ENCODE measurements at places on chromosomes 12 and 14. TPM values are rescaled to one million over a fixed set of nuclear protein-coding genes. Genes with fewer than 3 reads are reported as not detected.

VRTN gene
- total RNA-seq: not detected

PRIMA1 gene
- not detected for total RNA-seq

FGF23 gene
- total RNA-seq: not detected

TSPAN19 gene
- total RNA-seq: 0.07 TPM

DNA sequence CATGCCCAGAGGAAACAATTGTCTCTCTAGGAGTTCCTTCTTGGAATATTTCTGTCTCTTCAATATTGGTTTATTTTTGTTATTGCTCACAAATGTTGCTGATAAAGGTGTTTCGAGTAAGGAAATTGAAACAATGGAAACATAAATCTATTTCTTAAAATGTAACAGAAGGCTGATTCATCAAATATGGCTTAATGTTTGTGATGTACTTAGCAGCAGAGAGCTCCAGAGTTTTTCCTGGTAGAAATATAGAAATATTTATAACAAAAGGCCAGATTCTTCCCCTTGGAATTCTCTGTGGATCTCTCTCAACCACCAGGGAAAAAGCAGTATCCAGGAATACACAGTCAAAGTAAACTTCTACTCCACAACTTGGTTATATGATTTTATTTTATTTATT lies 149.2 kb upstream of the LRIG3 start:
- DNase-seq: no peak

GRCh38 chr12:97560786-97561618 lies 98.4 kb downstream of the RMST start:
- DNase-seq: no peak

- no peak for DNase-seq
Measured at GRCh38 chr14:92644171-92644969, 104.1 kb downstream of the LGMN start.

DNA sequence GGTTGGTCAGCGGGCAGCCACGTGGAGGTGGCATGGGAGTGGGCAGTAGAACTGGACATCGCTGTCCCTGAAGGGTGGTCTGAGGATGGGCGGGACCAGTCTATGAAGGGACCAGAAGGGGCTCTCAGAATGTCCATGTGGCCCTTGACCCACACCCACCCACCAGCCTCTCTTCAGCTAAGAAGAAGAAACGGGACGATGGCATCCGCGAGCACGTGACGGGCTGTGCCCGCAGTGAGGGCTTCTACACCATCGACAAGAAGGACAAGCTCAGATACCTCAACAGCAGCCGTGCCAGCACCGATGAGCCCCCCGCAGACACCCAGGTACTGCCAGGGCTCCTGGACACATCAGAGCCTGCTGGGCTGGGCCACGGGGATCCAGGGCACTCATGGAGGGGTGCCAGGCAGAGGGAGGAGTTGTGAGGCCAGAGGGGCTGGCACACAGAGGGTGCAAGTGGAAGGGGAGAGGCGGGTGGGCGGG lies 21.3 kb downstream of the SETD1B start:
- DNase-seq: no peak

GRCh38 chr14:81927070-81927469 lies 393.4 kb upstream of the SEL1L start:
- DNase-seq: no peak
